ENCODE measurements at places on chromosomes 11 and 22.

- DNase-seq = no peak
Measured at GRCh38 chr11:105033781-105034180, 1.2 kb downstream of the CASP1 start.

DNA sequence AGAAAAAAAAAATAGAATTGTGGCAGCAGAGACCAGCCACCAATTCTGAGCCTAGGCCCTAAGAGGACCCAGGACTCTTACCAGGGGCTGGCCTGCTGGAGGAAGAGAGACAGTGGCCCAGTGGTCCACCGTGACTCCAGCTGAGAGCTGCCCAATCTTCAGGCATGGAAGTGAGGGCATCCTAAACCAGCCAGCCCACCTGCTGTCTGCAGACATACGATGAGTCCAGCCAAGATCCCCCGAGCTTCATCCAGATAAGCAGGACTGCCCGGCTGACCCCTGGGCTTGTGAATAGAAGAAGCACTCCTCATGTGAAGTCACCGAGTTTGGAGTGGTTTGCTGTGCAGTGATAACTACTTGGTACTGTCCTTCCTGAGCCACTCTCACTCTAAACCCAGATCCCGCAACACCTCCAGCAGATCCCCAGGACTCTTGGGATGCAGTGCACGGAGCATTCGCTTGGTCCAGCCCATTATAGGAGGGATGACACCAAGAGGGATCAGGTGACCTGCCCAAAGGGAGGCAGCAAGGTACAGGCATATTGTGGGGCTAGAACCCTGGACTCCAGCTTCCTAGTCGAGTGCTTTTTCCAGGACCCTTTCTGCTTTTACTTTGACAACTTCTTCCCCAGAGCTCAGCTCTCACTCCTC is 41.7 kb upstream of the FGF3 start:
- no peak for DNase-seq

DNA sequence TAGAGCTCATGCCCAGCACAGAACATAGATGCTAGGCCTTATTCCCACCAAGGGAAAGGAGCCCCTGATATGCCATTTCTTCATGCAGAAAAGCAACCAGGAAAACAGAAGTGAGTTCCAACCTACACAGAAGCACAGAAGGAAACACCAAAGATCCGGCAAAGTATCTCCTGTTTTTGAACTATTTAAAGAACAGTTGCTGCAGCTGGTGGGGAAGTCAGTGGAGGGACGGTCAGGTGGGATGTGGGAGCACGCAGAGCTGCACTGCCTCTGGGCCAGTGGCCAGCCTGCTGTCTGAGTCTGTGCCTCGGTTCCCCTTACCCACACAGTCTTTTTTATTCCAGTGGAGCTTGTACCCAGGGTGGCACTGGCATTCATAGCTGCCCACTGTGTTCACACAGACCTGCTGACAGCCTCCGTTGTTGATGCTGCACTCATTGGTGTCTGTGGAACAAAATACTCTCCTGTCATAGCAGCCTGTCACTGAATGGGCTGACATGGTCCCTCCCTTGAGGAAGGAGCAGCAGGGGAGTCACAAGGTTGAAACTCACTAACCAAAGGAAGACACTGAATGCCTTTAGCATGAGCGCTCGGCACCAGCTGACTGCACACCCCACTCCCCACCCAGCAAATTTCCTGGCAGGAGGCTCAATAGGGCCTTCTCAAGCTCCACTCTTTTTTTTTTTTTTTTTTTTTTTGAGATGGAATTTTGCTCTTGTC is 37.9 kb downstream of the SCUBE2 start:
- no peak for DNase-seq

DNA sequence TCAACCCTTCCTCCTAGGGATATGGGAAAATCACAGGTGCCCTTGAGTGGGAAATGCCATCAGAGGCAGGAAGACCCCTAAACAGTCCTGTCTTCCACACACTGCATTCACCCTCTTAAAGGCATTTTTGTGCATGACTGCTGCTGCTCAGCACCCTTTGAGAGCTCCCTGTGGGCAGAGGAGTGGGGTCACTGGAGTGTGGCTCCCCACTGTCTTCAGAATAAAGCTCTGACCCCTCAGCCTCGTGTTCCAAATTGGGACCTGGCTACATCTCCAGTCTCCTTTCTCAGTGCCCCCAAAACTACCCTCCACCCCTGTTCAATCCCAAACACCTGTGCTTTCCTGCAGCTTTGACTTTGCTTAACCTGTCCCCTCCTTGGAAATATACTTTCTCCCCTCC is 46.6 kb downstream of the CHRDL2 start:
- DNase-seq = no peak

DNA sequence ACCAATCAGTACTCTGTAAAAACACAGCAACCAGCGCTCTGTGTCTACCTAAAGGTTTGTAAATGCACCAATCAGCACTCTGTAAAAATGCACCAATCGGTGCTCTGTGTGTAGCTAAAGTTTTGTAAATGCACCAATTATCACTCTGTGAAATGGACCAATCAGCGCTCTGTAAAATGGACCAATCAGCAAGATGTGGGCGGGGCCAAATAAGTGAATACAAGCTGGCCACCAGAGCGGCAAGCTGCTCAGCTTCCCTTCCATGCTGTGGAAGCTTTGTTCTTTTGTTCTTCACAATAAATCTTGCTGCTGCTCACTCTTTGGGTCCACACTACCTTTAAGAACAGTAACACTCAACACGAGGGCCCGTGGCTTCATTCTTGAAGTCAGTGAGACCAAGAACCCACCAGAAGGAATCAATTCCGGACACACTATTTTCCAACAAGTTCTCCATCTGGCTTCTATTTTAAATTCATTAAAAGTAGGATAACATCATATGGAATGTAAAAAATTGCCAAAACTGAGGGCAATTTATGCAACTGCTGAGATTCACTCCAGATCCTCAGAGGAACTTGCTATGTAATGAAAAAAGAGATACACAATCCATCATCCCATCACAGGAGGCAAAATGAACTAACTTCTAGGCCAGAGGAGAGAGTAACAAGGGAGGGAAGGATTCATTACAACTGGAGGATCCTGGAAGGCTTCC is 3.1 kb upstream of the PANX1 start:
- DNase-seq = no peak

DNA sequence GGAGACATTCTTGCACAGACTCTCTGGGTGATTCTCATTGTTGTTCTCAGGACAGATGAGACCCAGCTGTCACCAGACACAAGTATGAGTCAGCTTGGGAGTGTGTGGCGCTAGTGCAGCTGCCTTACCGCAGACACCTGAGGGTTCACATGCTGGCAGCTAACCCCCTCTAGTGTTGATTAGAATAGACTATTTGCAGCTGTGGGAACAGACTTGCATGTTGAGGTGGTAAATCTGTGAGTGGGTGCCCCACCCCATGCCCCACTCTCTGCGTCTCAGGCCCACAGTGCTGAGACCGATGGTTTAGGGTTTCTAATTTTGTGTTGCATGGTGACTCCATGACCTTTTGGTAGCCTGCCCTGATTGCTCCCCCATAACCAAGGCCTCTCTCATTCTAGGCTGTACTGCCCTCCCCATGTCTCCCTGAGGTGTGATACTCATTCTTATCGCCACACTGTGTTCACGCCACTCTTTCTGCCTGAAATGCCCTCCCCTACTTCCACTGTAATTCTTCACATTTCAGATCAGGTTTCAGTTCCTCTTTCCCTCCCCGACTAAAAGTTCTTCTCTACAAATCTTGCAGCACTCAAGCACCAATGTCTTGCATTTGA is 73.7 kb upstream of the KIRREL3 start:
- peak; percentile 96 for DNase-seq

DNA sequence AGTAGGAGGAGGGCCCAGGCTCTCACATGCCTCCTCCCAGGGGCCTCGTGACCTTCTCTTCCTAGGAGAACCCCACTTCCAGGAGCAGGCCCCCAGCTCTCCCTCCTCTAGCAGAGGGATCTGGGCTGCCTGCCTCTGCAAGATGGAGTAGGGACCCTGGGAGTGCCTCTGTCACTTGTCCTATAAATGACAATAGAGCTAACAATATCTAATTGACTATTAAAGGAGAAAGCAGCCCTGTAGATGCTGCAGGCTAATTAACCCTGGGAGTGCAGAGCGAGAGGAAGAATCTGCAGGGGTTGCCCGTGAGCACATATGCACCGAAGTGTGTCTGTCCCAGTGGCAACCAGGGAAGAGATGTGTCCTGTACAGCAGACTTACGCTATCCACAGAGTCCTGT is 184.4 kb downstream of the GRIK4 start:
- no peak for DNase-seq

- DNase-seq = no peak
Measured at GRCh38 chr11:66155387-66156073, 85.5 kb downstream of the PACS1 start.

DNA sequence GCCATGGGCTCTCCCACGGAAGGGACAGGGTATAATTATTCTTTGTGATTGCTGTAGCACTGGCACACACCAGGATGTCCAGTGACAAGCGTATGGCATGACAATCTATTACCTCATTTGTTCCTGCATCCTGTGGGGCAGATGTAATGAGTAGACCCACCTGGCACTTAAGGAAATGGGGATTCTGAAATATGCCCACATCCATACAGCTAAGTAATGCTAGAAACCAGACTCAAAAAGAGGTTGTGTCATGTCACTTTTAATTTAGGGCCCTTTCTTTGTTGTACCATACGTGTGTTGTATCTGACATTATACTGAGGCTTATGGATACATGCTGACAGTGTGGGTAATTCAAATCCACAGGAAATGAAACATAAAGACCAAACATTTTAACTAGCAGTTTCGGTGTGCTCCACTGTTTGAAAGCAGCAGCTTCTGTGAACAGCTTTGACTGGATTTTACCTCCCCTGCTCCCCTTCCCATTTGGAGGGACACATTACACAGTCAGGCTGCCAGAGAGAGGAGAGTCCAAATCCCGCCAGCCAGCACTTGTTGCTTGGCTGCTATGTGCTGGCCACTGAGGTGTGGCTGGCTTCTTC is 21.2 kb downstream of the GRAMD1B start:
- peak; percentile 97 for DNase-seq

DNA sequence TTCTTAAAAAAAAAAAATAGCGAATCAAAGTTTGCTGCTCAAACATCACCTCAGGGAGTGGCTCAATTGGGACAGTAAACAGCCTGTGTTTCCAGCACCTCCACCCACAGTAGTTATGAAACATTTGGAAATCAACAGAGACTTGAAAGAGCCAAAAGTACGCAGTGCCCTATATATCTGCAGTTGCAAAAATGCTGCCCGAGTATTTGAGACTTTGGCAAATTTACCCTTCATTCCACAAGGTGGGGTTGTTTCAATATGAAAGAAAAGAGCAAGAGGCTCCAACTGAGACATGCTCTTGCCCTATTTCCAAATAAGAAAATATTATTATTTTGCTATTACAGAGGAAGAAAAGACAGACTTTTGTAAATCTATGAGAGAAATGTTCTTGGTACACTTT is 851.1 kb upstream of the RAG2 start:
- peak; percentile 52 for DNase-seq

DNA sequence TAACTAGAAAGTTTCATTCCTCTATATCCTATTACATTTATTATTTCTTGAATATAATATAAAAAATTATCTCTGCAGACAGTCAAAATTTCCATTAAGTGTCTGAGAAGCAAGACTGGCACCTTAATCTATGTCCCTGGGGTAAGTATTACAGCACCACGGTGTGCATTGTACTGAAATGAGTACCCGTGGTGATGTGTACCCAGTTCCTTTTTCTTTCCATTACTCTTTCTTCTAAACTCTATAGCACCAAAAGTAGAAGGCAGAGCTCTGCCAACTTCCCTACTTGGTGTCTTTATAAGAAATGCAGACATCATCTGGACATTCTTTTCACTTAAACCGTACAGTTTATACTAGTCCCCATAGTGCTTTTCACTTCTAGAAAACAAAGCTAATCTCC is 161.7 kb downstream of the GUCY1A2 start:
- DNase-seq = no peak

DNA sequence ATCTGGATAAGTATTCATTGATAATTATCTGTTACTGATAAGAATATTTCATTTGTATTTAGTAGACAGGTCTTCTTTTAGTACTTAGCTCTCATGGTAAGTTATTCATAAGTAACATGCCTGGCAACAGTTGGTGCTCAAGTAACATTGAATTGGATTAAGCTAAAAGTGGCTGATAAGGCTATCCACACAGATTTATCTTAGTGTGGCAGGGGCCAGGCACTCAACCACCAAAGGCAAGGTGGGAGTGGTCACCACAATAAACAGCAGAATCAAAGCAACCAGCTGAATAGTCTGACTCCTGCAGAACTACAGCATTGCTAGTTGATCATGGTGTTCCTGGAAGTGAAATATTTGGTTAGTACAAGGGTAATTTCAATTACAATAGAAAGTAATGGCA is 33.0 kb upstream of the NARS2 start:
- no peak for DNase-seq

- peak; percentile 80 for DNase-seq
Measured at GRCh38 chr11:106763501-106763900, 254.8 kb downstream of the GUCY1A2 start.

DNA sequence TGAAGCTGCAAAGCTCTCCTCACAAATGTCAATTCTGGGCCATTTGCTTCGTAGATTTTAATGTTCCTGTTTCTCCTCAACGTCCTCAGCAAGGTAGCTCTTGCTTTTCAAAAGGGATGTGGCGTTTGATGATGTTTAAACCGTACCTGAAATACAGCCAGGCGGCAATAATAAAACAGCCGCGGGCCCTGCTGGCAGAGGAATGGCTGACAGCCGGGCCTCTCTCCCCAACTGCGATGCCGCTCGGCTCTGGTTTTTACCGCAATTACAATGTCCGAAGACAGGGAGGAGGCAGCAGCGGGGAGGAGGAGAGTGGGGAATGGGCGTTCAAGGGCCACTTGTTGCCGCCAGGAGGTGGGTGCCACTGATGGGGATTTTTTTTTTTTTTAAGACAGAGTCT is 27.5 kb downstream of the MACROD1 start:
- DNase-seq = peak; percentile 80

DNA sequence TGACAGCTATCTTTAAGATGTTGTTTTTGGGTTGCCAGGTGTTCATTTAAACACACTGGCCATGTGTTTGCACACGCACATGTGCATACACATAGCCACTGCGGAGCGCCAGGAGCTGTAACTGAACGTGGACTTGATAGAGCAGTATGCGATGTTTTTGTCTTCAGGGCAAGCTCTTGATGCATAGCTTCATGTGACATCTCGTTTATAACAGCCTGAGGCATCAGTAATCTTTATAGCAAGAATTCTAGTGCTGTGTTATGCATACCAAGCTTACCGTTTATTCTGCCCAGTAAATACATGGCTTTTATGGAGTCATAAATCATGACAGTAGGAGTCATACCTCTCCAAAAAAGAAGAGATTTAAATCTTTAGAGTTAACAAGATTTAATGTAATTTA is 87.0 kb downstream of the ATXN10 start:
- peak; percentile 11 for DNase-seq

GRCh38 chr11:126282361-126282735 is 545 bp upstream of the TIRAP start:
- peak; percentile 63 for DNase-seq

DNA sequence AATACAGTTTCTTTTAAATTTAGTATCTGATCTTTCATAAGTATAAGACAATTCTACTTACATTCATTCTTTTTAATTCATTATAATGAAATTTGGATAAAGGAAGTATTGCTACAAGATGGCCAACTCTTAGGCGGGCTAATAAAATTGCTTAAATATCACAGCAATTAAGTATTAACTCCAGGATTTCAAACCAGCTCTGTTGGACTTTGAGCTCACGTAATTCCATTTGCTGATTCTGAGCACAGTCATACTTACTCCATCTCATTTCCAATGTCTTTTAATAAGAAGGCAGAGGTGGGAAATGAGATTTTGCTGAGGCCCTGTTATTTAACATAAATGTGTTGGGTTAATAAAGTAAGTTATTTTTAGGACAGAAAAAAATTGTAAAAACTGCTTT is 748.1 kb downstream of the KCNA4 start:
- DNase-seq = no peak

GRCh38 chr11:11207428-11207827 is 145.6 kb downstream of the CSNK2A3 start:
- no peak for DNase-seq

- peak; percentile 90 for DNase-seq
Measured at GRCh38 chr11:115869780-115870431, 365.7 kb upstream of the CADM1 start.
